ENCODE measurements at places on chromosomes 12 and 14.

DNA sequence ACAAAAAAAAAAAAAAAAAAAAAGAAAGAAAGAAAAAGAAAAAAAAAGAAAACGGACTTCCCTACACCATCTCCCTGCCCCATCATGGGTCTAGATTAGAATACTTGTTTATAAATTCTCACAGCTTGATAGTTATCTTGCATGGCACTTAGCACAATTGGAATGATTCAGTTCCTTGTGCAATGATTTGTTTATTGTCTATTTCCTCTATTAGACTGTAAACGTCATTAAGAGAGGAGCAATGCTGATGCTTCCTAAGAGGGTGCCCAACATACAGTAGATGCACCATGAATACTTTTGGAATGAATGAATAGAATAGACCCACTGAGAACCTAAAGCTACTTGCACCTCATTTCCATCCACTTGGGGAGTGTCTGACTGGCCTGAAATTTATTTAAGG, 40.8 kb downstream of the PAX9 start:
- DNase-seq = no peak

DNA sequence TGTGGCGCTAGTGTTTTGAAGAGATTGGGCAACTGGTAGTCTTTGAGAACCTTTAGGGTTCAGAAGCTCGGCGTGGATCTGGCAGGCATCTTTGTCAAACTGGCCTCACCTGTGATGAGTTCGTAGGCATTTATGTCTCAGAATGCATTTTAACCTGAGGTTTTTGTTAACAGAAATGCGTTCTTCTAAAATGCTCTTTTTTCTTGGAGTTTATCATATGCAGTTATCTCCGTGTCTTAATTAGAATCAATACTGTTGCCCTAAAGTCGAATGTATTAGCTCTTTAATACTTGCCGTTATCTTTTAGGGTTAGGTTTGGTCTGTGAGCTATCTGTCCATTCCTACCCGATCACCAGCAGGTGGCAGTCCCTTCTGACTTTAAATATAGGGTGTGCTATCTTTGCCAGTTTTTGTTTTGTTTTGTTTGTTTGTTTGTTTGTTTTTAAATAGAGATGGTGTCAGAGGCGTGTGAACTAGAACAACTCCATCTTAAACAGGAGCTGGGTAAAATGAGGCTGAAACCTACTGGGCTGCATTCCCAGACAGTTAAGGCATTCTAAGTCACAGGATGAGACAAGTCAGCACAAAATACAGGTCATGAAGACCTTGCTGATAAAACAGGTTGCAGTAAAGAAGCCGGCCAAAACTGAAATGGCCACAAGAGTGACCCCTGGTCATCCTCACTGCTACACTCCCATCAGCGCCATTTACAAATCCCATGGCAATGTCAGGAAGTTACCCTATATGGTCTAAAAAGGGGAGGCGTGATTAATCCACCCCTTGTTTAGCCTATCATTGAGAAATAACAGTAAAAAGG, 1.4 kb downstream of the ATF1 start:
- DNase-seq = no peak

DNA sequence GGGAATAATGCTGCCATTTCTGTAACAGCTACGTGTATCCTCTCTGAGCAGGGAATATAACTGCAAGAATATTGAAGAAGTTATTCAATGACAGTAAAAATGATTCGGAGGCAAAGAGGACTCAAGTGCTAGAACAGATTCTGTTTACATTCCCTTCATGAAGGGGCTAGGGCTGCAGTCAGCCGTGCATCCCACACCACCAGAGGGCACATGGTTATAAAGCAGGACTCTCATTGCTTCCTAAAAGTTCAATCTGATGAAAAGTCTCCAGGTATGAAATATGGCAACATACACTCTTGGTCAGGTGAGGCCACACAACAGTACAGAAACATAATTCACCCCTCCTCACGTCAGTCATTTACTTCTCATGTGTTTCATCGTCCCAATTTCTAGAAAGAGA, 34.0 kb downstream of the TCHP start:
- no peak for DNase-seq

DNA sequence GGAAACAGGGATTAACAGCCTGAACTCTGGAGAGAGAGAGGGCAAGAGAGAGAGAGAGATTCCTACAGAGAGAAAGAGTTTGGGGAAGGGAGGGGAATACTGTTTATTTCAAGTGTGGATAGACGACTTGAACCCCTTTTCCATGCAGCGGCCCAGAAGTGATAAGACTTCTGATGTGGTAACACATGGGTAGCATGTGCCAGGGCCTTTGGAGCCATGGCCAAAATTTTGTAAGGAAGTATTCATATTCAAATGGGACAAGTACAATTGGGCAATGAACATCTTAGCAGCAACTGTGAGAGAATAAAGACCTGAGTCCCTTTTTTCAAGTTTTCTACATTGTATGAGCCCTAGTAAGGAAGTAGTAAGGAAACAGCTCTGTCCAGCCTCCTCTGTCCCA, 42.4 kb upstream of the CCDC196 start:
- DNase-seq = no peak

GRCh38 chr14:71780075-71780474, 152.2 kb upstream of the RGS6 start:
- DNase-seq = no peak

DNA sequence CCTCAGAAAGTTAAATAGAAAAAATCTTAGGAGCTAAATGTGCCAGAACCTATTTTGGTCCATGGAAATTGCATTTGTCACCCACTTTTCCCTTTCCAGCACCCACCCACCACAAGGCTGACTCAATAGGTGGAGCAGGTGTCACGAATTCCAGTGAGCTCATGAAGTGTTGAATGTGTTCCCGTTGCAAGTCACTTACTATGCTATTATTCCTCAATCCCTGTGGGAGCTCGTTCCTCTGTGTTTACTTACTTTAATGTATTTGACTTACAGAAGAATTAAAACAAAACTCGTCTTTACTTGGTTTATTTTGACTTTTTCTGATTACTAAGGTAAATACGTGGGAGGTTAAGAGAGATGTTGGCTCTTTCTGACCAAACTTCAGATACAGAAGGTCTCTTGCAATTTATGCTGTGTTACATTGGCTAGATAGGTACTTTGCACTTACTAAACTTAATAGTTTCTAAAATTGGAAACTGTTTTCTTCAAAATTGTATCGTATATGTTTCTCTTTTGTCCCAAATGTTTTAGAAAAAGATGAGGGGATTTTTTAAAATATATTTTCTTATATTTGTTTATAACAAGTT, 269.4 kb upstream of the NOVA1 start:
- DNase-seq = no peak

DNA sequence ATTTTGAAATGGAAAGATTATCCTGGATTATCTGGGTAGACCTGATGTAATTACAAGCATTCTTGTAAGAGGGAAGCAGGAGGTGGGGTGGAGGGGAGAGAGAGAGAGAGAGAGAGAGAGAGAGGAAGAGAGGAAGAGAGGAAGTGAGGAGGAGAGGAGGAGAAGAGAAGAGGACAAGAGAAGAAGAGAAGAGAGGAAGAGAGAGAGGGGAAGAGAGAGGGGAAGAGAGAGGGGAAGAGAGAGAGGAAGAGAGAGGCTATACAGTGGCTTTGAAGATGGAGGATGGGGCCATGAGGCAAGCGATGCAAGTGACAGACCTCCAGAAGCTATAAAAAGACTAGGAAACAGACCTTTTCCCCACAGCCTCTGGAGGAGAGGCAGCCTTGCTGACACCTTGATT, 13.7 kb upstream of the CHST11 start:
- DNase-seq = no peak

DNA sequence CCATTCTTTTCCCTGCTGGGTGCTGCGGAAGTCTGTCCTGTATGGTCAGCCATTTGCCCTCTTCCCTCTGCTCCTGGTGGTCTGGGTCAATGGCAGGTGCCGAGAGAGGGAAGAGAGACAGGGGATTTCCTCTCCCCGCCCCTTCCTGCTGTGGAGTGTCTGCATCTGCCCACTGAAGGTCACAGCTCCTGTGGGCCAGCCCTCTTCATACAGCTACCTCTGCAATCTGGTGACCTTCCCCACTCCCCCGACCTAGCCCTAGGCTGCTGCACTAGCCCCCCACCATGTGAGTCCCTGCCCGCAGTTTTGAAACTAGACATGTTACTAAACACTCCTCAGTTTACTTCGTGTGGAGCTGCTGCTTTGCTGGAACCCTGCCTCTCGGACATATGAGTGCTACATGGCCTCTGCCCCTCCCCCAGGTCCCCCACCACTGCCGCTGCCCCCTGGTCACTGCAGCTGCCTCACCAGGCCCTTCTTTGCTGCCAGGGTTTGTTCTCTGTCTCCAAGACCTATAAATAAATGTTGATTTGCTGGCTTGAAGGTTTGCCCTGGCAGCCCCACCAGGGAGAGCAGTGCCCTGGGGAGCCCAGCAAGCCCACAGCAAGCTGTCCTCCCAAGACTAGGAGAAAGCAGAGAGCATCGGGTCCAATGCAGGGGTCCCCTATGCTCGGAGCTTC, 102.9 kb downstream of the DPF3 start:
- no peak for DNase-seq

DNA sequence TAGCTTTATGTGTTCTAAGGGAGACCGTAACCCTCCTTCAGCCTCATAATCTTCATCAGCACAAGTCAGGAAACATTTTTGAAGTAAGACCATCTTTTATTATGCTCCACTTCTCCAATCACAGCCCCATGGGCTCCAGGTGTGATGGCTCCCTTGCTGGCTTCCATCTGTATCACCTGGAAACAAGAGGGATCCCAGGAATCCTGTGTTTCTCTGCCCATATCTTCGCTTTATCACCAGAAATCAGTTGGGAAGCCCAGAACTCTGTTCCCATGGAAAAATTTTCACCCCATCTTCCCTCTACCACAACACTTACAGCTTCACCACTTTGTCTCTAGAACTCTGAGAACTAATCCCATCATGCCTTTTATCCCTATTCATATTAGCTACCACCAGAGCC, 68.3 kb downstream of the METTL25 start:
- DNase-seq = no peak

DNA sequence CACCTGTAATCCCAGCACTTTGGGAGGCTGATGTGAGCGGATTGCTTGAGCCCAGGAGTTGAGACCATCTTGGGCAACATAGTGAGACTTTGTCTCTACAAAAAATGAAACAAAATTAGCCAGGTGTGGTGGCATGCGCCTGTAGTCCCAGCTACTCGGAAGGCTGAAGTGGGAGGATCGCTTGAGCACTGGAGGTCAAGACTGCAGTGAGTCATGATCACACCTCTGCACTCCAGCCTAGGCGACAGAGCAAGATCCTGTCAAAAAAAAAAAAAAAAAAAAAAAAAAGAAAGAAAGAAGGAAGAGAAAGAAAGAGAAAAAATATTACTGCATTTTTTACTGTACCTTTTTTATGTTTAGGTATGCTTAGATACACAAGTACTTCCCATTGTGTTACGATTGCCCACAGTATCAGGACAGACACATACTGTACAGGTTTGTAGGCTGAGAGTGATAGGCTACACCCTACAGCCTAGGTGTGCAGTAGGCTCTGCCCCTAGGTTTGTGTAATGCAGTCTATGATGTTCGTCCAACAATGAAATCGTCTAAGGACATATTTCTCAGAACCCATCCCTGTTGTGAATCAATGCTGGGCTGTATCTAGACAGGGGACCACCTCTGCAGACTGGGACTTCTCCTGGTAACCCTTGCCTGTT, 160.4 kb upstream of the PWP1 start:
- no peak for DNase-seq

GRCh38 chr12:38847247-38847646, 58.1 kb downstream of the CPNE8 start:
- DNase-seq = no peak

Data from activated naive CD8-positive, alpha-beta T cell treated with anti-CD3 and anti-CD28 coated beads, Interleukin-2, amount 10 ng/mL, durations not matched to agents 7 days and 5 days (primary cell).